NCI-H1092 (cell line): ENCODE measurements at places on chromosomes 5 and 9.

DNA sequence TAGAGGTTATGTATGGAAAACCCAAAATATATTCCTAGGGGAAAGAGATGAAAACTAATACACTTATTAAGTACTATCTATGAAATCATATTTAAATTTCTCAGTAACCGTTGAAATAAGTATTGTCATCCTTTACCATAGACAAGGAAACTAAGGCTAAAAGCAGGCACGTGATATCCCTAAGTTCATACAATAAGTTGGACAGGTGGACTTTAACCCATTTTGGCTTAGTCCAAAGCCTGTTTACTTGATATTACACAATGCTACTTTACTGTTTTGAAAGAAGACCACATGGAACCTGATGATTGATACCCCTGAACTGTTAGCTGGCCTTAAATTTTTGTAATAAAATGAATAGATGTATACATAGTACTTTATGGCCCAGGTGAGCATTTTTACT, 3.5 kb downstream of the NFX1 start:
- DNase-seq = no peak

- DNase-seq = no peak
Measured at GRCh38 chr9:107266624-107267368, 16.3 kb upstream of the RAD23B start.

GRCh38 chr5:1961304-1961946, 78.7 kb upstream of the IRX4 start:
- no peak for DNase-seq

DNA sequence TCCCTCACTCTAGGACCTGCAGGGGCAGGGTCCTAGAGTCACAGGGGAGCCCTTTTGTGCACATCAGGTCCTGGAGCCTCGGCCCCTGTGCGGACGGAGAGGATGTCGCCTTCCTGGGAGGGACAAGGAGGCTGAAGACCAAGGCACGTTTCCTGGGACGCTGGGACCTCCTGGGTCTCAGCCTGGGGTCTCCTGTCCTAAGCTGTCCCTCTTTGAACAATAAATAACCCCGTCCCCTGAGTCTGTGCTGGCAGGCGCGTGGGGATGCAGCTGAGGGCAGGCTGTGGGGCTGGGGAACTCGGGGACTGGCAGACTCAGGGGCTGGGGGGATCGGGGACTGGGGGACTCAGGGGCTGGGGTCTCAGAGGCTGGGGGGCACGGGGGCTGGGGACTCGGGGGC, 31.1 kb downstream of the PAEP start:
- no peak for DNase-seq

DNA sequence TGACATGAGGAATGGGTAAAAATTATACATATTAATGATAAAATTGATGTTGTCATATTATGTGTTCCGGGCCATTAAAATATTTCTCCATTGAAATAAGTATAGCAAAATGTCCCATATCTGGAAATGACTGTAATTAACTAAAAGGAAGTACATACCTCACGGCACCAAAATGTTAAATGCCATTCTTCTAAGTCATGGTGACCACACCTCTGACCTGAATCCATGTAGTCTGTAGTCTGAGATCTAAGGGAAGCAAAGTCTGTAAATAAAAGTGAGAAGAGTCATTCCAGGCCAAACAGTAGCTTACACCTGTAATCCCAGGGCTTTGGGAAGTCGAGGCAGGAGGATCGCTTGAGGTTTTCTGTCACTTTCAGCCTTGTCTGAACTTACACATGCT, 8.7 kb upstream of the GDA start:
- no peak for DNase-seq

- DNase-seq = peak; percentile 48
Measured at GRCh38 chr5:143066556-143067281, 296.5 kb downstream of the ARHGAP26 start.

GRCh38 chr9:127763918-127764384, 14.5 kb downstream of the SH2D3C start:
- no peak for DNase-seq

GRCh38 chr5:98791001-98791519, 17.6 kb downstream of the RGMB start:
- no peak for DNase-seq

GRCh38 chr5:139402561-139403158, 1.2 kb downstream of the SPATA24 start:
- DNase-seq = no peak

- DNase-seq = no peak
Measured at GRCh38 chr9:128887914-128888350, 6.0 kb downstream of the LRRC8A start.

DNA sequence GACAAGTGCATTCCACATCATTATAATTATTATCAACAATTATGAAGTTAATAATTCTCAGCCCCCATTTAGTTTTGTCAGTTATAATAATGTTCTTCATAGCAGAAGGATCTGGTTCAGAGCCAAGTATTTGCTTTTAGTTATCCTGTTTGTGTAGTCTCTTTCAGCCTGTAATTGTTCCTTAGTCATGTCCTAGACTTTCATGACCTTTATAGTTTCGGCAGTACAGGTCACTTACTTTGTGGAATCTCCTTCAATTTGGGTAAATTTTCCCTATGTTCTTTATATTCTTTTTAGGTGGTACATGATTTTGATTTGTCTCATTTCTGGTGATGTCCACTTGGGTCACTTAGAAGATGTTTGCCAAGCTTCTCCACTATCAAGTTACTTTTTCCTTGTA, 34.3 kb downstream of the UBE2R2 start:
- no peak for DNase-seq

GRCh38 chr9:73183917-73184861, 32.5 kb downstream of the ANXA1 start:
- DNase-seq = peak; percentile 1

GRCh38 chr5:110917161-110917875, 154.2 kb upstream of the TSLP start:
- no peak for DNase-seq

DNA sequence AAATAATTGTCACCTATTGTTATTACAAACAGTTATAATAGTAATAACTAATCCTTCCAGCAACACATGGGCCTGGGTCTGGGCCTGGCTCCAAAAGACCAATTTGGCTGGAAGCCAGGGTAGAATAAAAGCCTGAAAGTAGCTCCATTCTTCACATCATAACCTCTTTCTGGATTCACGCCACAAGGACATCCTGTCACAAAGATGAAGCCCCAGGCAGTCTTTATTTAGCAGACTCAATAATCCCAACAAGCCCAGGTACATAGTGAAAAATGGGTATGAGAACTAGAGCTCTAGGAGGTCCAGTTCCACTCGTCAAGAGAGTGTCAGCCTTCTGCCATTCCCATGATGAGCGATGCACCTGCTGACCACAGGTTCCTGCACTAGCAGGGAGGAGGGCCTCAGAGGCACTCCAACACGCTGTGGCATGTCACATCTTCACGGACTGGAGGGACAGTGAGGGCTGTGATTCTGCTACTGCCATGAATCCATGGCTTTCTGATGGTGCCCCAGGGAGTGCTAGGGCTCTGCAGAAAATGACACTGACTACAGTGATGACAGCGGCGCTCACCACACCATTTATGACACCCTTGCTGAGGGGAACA, 124.9 kb downstream of the SPOCK1 start:
- DNase-seq = peak; percentile 96

- DNase-seq = no peak
Measured at GRCh38 chr9:109906766-109907382, 126.9 kb downstream of the PALM2AKAP2 start.

DNA sequence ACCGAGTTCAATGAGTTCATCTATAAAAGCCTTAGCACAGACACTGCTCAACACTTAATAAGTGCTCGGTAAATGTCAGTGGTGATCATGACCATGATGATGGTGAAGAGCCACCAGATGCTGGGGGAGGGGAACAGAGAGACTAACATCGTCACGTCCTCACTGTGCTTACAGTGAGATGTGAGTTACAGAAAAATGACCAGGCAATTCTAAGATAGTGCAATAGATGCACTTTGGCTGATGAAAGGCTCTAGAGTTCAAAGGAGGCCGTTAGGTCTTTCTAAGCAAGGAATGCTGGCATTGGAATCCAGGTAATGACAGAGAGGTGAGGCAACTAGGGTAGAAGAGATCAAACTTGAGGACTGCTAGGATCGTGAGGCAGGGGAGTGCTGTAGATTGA, 36.7 kb downstream of the ARL15 start:
- DNase-seq = no peak

DNA sequence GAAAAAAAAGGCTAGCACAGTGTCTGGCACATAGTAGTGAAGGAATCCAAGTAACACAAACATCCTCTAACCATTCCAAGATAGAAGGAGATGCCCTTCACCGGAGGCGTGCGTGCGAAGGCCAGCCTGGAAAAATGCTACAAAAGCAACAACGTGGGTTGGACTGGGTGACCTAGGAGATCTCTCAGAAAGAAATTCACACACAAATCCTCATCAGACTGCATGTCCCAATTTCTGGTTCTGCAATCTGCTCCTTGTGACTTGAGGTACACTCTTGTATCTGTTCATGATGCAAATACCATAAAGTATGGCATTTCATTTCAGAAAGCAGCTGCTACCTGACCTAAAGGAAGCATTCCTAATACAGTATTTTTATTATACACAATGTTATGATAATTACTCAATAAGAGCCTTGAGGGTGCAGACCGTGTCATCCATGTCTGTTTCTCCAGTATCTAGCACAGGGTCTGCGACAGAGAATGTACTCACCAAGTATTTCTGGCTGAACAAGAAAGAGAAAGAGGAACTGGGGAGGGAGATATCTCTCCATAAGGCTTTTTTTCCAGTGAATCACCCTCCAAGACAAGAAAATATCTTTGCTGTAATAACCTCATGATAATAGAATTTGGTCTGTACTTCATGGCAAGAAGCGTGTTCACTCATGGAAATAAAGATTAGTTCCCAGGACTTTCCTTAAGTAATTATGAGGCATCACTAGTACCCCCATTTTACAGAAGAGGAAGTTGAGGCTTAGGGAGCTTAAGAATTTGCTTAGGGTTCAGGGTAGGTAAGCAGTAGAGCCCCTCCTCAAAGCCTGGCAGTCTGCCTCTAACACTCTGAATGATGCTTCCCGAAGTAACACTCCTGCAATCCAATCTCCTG, 138.3 kb downstream of the CDK5RAP2 start:
- no peak for DNase-seq

- DNase-seq = no peak
Measured at GRCh38 chr9:89533411-89534095, 35.6 kb upstream of the SEMA4D start.

DNA sequence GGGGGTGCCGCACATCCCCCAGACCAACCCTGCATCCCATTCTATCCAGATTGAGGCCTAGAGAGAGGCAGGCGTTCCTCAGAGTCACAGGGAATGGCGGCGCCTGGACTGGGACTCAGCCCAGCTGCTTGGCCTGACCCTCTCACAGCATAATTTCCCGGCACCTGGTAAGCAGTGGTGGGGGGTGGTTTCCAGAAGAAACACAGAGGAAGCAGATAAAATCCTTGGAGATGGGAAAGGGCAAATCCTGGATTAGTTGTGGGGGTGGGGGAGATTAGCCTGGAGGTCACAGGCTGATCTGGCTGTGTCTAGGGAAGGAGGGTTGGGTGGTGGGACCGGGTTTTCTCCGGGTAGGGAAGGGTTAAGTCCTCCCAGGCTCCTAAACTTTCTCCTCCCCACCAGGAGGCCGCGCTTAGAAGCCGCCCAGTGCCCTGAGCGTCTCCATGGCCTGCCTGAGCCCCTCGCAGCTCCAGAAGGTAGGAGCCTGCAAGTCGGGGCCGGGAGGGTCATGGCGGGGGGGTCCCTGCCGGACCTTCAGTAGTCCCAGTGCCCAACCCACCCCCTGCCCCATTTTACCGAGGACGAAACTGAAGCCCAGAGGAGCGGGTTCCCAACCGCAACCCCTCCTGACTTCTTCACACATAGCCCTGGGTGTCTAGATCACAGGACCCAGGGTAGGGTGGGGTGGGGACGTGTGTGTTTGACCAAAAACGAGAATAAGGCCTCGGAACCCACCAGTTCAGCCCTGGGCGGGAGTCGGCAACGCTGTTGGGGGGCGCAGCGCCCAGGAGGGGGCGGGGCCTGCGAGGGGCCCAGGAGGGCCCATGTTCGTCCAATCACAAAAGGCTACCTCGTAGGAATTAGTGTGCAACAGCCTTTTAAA, 1.3 kb downstream of the PHYHD1 start:
- DNase-seq = no peak

DNA sequence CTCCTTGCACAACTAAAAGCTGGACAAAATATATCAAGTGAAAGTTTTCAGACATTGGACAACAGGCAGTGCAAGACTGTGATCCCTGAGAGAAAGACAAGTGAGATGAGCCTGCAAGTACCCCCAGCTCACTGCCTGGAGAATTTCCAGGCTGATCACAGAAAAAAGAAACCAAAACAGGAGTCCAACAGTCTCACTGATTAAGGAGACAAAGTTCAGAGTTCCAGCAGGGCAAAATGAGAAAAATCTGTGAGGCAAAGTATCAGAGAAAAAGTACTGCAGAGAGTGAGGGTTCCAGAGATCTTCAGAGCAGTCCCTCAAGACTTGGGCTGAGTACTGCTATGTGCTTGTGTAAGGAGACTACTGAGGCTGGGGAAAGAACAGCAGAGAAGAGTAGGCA, 56.0 kb upstream of the PRSS3 start:
- no peak for DNase-seq

DNA sequence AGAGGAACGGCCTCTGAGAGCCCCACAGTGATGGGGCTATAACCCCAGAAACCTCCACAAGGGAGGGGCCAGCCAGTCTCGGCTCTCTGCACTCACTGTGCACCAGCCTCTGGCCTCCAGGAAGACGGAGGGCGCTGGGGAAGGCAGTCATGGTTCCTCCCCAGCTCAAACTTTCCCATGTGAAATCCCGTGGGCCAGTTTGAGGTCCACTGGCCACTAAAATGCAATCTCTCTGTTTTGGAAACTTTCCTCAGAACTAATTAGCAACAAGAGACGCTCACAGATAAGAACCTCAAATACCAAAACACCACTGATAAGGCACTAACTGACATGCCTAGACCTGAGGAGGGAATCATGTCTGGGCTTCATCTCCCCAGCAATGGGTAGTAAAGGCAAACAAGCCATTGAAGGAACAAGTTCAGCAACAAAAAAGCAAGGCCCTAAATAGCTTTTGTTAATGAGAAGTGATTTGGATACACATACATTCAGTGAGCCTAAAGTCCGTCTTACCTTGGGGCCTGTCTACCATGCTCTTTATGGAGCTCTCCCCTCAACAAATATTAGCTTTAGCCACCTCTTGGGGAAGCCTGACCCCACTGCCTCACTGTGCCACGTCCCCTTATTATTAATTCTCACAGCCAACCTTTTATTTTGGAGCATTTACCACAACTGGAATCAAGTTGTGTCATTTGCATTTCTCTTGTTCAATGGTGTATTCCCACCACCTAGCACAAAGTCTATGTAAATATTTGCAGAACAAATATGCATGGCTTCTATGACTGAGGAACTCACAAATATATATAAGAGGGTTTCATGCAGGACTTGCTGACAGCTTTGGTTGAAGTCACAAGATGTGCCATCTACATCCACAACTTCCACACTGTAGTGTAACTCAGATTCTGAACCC, 56.1 kb upstream of the GLRX start:
- no peak for DNase-seq

DNA sequence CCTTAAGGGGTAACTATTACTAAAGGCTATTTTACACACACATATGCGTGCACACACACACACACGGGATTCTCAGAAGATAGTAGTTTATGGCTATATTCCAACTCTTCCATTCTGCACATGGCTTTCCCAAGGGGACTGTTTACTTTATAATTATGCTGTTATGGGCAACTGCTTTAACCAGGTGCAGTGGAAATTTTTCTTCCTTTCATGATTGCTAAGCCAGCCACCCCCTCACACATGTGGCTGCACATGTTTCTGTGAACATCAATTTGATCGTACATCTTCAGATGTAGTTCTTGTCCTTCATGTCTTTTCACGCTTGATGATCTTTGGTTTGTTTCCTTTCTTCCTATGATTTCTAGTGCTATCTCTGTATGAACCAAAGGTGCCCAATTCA, 37.0 kb downstream of the MRPS30 start:
- peak; percentile 88 for DNase-seq
